ENCODE measurements at places on chromosomes 12 and 14. TPM values are rescaled to one million over a fixed set of nuclear protein-coding genes. Genes with fewer than 3 reads are reported as not detected.

The GABARAPL1 gene
- total RNA-seq = 217 TPM

The C12orf54 gene
- not detected for total RNA-seq

The NFKBIA gene
- total RNA-seq = 96.4 TPM

The HOXC9 gene
- total RNA-seq = not detected

The MUCL1 gene
- total RNA-seq = not detected

All from left ventricle myocardium superior (tissue), 1 donor.